Activated T-helper 17 cell treated with anti-CD3 and anti-CD28 coated beads, Interleukin-2, amount 50 U/mL, for 72 hours (primary cell): ENCODE measurements at places on chromosomes 7 and 10.
A peak's percentile ranks its signal among the peaks of the same experiment; 100 is the strongest.

DNA sequence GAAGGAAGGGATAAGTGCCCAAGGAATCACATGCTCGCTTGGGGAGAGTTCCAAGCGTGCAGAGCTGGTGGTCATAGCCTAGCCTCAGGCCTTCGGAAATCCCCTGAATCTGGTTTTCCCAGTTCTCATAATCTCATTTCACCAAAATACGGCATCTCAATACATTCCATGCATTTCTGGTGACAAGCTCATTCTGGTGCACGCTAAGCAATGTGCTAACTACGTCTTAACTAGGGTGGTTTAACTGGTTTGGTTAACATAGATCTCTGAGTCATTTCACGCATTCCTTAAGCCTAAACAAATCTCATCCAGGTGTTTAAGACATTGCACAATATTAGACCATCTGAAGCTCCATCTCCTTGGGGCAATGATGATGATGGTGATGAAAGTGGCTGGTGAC, 72.9 kb upstream of the STEAP1B start:
- H3K27ac ChIP-seq, result no peak overlapping the region
- ATAC-seq, result no peak
- H3K27me3 ChIP-seq, result peaks cover 39% of the 10 kb centered on the region
- no peaks in the 10 kb centered on the region for H3K36me3 ChIP-seq
- no peak overlapping the region for H3K4me3 ChIP-seq

DNA sequence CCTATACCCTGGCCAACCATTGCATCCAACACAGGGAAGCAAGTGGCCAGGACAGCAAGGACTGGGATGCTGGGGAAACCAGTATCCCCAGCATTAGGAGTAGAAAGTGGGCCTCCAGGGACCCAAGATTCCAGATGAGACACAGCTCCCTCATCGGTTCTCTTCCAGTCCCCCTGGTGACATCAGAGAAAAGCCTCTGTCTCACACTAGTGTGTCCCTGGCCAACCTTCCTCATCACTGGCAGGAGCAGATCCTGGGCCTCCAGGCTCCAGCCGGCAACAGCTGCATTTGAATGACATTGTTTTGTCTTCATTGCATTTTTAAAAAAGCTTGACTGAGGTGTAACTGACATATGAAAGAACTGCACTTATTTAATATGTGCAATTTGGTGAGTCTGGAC, 177.3 kb upstream of the LYZL2 start:
- peaks cover 9% of the 10 kb centered on the region for H3K4me1 ChIP-seq
- no peak overlapping the region for H3K4me3 ChIP-seq
- no peak for ATAC-seq

DNA sequence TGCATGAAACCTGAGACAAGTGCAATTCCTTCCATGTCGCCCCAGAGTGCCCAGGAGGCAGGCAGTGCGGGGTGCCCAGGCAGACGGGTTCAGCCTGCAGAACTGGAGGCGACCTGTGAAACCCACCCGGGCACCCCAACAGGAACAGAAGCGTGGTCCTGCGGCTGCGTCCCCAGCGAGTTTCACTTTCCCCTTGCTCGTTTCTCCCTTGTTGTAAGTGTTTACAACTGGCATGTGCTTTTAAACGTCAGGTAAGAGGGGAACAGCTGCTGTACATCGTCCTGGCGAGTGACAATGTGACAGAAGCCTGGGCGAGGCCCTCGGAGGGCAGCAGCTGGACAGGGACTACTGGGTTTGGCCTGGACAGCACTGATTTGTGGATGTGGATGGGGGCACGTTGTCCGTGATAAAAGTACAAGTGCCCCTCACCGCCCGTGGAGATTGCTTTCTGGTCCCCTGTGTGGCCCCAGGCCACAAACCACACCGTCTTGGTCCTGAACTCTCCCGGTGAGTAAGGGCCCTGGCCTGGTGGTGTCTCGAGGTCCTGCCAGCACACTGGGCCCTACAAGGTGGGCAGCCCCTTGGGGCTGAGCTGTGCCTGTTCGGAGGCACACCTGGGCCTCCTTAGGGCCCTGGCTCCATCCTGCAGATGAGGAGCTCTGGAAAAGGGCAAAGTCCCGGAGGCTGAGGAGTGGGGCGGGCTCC, 4.0 kb downstream of the VENTX start:
- peaks cover 30% of the 10 kb centered on the region for H3K27me3 ChIP-seq
- H3K4me1 ChIP-seq, result peaks cover 5% of the 10 kb centered on the region
- peak overlapping the region; percentile 53 for H3K4me3 ChIP-seq

GRCh38 chr7:156703773-156704482, 63.4 kb downstream of the RNF32 start:
- peak overlapping the region; percentile 65 for H3K27ac ChIP-seq
- peaks cover 32% of the 10 kb centered on the region for H3K36me3 ChIP-seq
- no peaks in the 10 kb centered on the region for H3K27me3 ChIP-seq
- no peak for ATAC-seq
- H3K4me3 ChIP-seq, result no peak overlapping the region
- peaks cover 5% of the 10 kb centered on the region for H3K4me1 ChIP-seq

DNA sequence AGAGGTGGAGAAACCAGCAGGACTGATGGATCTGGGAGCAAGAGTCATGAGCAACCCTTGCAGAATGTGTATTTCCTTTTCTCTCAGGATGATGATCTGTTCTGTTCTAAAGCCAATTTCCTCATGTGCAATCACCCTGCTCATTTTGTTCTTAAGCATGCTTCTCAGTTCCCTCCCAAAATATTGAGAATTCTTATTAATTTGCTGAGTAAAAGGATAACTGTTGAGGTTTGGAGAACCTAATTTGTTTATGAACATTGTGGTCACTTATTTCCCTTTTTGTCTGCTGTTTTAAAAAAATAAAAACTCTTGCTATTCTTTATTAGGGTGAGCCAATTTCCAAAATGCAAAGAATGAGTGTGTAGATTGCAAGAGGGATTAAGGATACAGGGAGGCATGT, 106.8 kb downstream of the APBB1IP start:
- no peaks in the 10 kb centered on the region for H3K27me3 ChIP-seq
- ATAC-seq, result no peak
- H3K27ac ChIP-seq, result no peak overlapping the region

DNA sequence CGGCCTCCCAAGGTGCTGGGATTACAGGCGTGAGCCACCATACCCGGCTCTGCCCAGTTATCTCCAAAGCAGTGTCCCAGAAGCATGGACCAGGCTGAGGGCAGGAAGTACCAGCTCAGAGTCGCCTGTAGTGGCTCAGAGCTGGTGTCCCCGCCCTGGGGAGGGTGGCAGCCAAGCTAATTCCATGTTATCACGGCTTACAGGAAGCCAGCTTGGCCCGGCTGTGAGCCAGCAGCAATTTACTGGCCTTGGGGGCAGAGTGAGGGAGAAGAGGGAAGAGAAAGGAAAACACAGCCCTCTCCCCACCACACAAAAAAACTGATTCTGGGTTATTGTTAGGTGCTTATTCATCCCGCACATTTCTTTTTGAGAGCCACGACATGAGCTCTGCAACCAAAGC, 88.1 kb downstream of the HIP1 start:
- H3K27ac ChIP-seq, result no peak overlapping the region
- H3K27me3 ChIP-seq, result no peaks in the 10 kb centered on the region
- no peaks in the 10 kb centered on the region for H3K36me3 ChIP-seq
